ENCODE measurements at places on chromosomes 4 and X.

DNA sequence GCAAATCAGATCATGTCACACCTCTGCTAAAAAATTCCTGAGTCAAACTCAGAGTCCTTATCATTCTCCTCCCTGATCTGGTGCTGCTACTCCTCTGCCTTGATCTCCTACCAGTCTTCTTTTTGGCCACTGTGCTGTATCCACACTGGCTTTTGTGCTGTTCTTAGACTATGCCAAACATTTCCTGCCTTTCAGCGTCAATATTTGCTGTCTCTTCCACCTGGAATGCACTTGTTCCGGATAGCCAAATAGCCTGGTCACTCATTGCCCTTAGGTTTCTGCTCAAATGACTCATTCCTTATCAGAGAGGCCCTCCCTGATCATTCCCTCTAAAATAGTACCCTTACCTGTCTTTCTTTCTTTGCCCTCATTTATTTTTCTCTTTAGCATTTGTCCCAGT is 24.4 kb upstream of the RP2 start:
- no peak for DNase-seq

GRCh38 chr4:178070163-178070562 is 627.9 kb upstream of the AGA start:
- DNase-seq = no peak

DNA sequence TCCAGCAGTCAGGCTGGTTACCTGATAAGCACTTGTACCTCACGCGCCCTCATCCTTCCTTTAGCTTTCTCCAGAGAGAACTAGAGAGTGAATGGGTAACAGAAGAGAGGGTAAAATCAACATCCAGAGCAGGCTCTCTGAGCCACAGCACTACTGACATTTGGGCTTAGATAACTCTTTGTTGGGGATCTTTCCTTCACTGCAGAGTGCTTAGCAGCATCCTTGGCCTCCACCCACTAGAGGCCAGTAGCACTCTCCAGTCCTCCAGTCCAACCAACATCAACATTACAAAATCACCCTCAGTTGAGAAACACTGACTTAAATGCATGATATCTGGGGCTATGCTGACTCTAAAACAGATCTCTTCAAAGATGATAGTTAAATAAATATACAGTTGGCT is 220.7 kb downstream of the TACR3 start:
- DNase-seq = no peak

DNA sequence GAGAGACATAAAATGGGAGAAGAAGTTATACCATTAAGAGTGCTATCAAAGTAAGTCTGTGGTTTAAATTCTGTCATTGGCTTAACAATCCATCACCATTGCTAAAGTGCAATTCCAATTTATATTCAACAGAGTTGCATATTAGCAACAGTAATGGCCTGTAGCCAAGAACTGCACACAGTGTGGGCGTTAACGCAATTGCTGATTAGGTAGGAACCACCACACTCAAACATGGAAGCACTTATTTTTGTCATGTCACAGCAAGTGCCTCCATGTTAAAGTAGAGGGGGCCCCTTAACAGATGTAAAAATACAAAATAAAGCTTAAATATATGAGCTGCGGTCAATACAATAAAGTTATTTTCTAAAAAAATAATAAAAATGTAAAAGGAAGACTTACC is 10.8 kb downstream of the LARP7 start:
- DNase-seq = no peak

Data from occipital lobe (tissue), 3 donors.